ENCODE measurements at places on chromosomes 4 and X. TPM values are rescaled to one million over a fixed set of nuclear protein-coding genes. Genes with fewer than 3 reads are reported as not detected.

GRCh38 chr4:163249042-163249441 lies 82.4 kb upstream of the NAF1 start:
- DNase-seq, result no peak

GRCh38 chrX:662126-662525 lies 31.5 kb downstream of the SHOX start:
- DNase-seq, result no peak

GRCh38 chr4:139834226-139834662 lies 168.6 kb downstream of the MGST2 start:
- no peak for DNase-seq

CLDN34 gene
- not detected for polyA plus RNA-seq

GLA gene
- 13.0 TPM for polyA plus RNA-seq

- peak; percentile 24 for DNase-seq
These were observed 217.9 kb downstream of the CENPC start for GRCh38 chr4:67327245-67328017.

- DNase-seq, result no peak
These were observed 16.1 kb downstream of the CLCN4 start for GRCh38 chrX:10172877-10173276.

DNA sequence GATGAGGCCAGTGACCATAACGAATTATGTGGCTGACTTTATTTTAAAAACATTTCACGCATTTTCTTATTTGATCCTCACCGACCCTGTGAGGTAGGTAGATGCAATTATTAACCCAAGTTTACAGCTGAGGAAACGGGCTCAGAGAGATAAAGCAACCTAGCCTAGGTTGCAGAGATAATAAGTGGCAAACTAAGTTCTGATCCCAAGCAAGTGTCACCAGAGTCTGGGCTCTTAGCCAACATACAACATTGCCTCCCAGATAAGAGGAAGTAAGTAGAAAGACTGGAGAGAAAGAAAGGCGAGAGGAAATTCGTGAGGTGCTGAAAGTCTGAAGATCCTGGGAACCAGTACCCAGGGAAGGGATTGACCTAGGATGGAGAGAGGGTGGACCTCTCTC lies 77.4 kb upstream of the GPR50 start:
- DNase-seq, result no peak

FAM47A gene
- polyA plus RNA-seq, result not detected

DNA sequence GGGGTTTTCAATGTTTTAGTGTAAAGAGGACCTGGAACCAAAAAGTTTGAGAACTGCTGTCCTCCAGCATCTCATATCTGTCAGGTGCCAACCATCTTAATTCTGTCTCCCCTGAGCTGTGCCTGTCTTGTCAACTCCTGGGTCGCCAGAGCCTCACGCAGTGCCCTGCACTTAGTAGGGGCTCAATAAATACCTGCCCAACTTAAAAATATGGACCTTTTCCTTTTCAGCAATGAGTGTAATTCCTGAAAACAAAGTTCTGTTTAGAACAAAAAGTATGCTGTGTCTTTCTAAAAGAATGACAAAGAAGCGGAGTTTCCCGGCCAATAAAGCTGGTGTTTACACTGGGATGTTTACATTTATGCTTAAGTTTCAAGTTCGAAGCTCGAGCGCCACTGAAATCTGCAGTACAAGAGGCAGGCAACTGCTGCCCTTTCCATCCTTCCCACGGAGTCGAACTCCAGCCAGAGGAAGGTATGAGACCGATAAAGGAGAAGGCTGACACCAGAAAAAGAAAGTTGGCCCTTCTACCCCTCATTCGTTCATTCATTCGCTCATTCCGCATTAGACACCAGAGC lies 1.1 kb upstream of the HTATSF1 start:
- DNase-seq, result no peak

- DNase-seq, result no peak
These were observed 37.6 kb downstream of the SEPTIN11 start for GRCh38 chr4:76987153-76987591.

- DNase-seq, result no peak
These were observed 1753.2 kb upstream of the PCDH7 start for GRCh38 chr4:28966982-28967381.

- no peak for DNase-seq
These were observed 90.5 kb upstream of the CCDC160 start for GRCh38 chrX:134146493-134146892.

DNA sequence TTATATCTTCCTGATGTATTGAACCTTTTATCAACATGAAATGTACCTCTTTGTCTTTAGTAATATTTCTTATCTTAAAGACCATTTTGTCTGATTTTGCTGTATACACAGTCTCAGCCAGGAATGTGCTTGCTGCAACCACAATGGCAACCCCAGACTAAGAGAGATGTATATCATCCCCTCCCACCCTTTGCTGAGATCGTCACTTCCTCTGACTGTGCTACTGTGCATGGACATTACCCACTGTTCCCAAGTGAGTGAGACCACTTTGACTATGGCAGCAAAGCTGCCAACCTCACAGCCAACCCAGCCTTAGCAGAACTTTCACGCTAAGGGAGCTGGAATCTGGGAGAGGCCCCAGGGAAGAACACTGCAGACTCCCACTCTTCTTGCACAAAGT lies 46.0 kb downstream of the EIF2S3 start:
- DNase-seq, result no peak

SLAIN2 gene
- polyA plus RNA-seq, result 25.9 TPM

NLGN4X gene
- polyA plus RNA-seq, result not detected

TRIM75 gene
- polyA plus RNA-seq, result not detected

GRCh38 chr4:122830426-122831095 lies 3.9 kb downstream of the FGF2 start:
- no peak for DNase-seq

DNA sequence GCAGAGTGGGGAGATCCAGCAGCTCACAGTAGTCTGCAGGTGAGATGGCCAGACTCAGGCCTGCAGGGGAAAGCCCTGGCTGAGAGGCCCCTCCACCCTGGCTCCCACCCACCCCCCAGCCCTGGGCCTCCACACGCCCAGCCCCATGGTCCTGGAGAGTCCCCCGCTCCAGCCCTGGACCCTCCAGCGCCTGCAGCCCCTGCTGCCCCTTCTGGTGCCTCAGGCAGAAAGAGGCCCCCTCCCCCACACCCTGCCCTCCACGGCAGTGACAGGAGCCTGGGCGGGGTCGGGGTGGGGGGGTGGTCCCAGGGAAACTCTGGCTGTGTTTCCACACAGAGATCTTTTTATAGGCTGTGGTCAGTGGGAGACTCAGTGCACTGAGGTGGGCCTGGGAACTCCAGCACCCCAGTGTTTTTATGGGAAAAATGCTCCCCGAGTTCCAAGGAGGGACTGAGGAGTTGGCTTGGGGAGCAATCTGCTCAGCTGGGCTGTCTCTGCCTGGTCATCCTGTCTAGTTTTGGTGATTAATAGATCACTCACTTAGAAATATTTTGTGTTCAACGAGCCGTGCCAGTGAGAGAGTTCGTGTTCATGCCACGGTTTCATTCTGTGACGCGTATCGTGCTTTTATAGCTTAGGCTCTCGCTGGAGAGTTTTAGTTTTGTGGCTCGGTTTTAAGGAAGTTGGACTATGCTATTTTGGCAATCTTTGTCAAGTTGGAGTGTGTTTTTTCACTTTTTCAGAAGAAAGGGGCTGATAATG lies 53.1 kb upstream of the HGFAC start:
- DNase-seq, result no peak

HSD17B13 gene
- polyA plus RNA-seq, result 0.10 TPM

USP51 gene
- 1.3 TPM for polyA plus RNA-seq

DNA sequence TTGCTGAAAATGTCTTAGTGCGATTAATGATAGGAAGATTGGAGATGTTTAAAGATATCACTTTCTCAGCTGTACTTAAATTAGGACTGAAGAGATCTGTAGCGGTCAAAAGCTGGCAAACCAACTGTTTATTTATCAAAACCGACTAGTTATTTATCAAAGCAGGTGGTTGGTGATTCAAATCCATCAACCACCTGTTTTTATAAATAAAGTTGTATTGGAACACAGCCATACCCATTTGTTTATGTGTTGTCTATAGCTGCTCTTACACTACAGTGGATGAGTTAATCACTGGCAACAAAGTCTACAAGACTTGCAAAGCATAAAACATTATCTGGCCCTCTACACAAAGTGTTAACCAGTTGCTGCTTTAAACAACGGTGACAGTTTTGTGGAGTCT lies 76.8 kb downstream of the IL15 start:
- no peak for DNase-seq
